ENCODE measurements at places on chromosomes 2 and 18.
A peak's percentile ranks its signal among the peaks of the same experiment; 100 is the strongest.

GRCh38 chr2:157261199-157261782, 3.8 kb downstream of the GALNT5 start:
- DNase-seq, result peak; percentile 26

DNA sequence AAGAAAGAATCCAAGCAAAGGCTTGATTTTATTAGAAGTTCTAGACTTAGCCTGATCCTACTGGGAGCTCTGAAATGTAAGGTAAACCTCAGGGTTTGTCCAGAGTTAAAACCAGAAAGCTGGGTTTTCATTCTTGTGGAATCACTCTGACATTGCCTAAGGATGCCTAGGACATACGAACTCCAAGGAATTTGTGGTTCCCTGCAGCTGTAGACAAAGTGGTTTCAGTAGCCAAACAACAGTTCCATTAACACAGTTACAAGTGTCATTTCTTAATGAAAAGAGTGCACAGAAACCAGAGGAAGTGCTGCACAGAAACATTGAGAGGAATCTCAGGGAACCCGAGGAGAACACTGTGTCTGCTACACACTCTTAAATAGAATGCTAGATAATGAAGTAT, 221.4 kb upstream of the ST6GAL2 start:
- no peak for DNase-seq

- no peak for DNase-seq
These were observed 8.0 kb upstream of the GALNT1 start for GRCh38 chr18:35573531-35573930.

DNA sequence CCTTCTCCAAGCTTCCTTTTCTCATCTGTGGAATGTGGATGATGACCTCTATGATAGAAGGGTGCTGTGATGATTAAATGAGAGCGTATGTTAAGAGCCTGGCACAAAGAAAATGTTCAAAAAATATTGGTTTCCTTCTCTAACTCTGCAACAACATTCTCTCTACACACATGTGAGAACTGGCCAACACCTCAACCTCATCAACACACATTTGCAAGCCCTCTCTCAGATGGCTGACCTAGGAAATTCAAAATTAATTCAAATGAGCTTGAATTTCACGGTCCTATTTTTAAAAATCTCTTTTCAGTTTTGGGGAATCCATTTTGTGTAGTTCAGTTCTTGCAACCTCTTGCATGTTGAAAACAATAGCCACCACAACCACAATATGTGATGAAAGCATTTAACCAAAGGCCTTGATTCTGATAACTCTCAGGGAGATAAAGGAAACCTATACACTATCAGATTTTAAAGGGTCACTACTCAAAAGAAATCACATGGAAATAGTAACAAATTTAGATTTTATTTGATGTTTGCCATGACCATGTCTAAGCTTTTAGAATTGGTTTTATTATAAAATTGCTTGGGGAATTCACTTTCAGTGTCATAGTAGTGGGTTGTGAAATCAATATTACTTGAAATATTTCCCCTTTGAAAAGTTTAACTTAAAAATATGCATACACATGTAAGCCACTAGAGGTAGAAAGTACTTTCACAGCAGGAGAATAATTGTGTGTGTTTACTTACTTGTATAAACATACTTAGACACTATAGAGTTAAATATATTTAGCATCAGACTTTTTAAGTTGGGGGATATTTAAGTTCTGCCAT, 16.6 kb upstream of the NABP1 start:
- DNase-seq, result no peak

DNA sequence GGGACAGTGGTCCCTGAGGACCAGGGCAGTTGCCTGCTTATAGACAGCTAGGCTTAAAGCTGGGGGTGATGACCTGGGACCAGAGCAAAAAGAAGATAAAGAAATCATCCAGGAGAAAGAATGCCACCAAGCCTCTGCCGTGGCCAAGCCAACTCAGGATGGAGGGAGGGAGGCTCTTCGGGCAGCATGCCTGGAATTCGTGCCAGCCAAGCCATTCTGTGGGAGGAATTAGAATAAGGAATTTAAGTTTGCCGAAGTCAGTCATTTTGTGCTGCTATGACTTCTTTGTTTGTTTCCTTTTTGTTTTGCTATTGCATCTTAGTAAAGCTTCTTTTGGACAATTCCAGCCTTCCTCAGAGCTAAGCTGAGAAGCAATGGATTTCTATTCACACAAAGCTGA, 124.1 kb downstream of the EN1 start:
- DNase-seq, result no peak

- no peak for DNase-seq
These were observed 58.1 kb upstream of the MYT1L start for GRCh38 chr2:2389215-2389614.

DNA sequence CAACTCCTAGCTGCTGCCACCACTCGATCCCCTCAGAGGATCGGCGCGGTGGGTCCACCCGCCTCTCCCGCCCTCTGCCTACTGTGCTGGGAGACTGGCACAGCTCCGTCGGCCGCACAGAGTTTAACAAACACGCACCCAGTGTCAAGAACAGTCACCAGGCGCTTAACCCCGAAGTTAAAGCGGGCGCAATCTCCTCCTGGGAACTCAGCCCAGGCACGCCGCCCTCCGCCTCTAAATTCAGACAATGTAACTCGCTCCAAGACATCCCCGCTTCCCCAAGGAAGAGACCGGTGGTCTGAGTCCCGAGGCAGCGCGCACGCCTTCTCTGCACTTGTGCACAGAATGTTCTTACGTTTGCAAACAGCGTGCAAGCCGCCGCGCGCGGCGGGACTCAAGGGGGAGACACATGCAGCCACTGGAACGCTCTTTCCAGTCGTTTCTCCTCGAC, 533 bp downstream of the CXCR4 start:
- DNase-seq, result no peak

DNA sequence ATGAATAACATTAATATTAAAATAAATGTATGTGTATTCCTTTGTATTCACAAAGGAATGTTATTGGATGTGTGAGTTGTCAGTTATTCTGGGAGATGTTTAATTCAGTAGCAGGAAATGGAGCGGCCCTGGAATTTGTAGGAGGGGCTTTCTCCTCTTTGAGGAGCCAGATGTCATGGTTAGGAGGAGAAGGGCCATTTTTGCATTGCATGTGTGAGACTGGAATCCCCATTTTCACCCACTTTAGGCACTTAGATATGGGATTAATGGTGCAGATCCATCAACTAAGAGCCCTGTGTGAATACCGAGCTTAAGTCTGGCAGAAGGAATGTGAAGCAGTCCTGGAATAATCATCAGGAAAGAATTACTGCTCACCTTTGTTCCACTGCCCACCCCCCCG, 439.2 kb downstream of the PARD3B start:
- DNase-seq, result no peak

GRCh38 chr18:76491776-76492668, 3.0 kb downstream of the ZNF516 start:
- peak; percentile 26 for DNase-seq

GRCh38 chr2:163345795-163346573, 389.8 kb downstream of the FIGN start:
- peak; percentile 36 for DNase-seq

DNA sequence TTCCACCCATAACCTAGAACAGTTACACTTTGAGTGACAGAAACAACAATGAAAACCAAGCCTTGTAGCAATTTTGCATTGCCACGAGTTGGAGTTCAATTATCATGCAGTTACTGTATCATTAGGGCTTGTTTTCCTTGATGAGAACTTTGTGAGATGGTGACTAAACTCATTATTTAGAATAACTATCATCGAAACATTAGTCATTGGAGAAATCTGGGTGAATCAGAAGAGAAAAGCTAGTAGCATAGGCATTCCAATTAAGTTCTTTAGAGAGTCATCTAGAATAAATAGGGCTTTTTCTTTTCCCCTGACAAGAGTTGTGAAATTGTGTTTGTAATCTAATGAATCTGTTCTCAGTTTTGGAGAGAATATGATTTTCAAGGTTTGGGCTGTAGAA, 122.8 kb upstream of the DOCK10 start:
- no peak for DNase-seq

DNA sequence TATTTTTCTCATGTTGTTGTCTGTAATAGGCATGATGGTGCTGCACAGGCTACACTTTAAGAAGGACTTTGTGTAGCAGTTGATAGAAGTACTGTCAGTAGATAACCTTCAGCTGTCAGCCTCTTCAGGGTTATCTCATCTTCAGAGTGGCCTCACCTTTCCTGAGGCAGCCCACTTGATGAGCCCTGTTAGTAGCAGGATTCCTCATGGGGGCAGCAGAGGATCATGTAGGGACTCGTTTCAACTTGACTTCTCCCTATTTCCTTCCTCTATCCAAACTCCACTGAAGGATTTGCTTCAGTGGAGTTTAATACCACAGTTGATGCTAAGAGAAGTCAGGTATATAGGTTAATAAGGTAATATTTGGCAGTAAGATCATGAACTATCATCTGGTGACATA, 530.3 kb upstream of the FSIP2 start:
- DNase-seq, result peak; percentile 39

- no peak for DNase-seq
These were observed 1.1 kb downstream of the HIBCH start for GRCh38 chr2:190318514-190318913.

DNA sequence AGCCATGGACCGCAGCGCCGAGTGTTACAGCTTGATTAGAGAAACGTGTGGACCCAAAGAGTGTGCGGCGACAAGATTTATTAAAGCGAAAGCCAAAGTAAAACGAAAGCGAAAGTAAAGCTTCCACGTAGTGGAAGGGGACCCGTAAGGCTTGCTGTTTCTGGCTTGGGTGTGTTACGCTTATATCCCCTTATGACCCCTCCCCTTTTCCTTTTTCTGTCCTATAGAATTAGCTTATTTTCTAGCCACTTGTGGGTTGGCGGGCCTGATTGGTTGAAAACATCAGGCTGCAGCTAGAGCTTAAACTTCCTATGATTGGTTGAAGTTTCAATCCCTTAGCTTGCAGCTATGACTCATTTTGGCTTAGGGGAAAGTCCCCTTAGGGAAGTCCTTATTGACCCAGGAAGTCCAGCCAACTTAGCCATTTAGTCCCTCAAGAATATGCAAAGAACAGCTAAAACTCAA, 969.7 kb downstream of the DCDC2C start:
- DNase-seq, result peak; percentile 18

DNA sequence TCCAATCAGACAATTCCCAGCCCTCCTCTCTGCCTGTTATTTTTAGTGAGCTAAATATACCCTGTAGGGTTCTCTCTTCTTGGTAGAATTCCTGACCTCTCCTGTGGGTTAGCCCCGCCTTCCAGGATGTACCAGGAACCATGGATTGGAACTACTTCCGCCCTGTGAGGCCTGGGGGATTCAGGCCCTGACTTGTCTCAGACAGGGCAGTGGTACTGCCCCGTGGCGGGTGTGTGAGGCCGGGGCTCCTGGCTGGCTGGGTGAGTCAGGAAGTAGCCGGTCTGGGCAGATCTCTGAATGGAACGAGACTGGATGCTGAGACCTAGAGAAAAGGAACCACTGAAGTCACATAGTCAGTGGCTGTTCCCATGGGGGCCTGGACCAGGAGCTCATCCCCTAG, 50.5 kb downstream of the DYSF start:
- DNase-seq, result no peak
